ENCODE measurements at places on chromosomes 5 and 9.

DNA sequence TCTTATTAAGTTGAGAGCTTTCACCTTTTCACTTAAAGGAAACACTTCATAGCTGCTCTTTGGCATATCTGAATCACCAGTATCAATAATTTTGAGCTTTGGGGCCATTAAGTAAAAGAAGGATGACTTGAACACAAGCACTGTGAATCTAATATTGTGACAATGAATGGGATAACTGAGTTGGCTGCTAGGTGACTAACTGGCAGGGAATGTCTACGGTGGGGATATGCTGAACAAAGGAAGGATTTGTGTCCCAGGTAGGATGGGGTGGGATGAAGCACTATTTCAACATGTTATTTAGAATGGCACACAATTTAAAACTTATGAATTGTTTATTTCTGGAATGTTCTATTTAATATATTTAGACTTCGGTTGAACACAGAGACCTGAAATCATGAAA is 123.6 kb downstream of the TEX10 start:
- DNase-seq: no peak

DNA sequence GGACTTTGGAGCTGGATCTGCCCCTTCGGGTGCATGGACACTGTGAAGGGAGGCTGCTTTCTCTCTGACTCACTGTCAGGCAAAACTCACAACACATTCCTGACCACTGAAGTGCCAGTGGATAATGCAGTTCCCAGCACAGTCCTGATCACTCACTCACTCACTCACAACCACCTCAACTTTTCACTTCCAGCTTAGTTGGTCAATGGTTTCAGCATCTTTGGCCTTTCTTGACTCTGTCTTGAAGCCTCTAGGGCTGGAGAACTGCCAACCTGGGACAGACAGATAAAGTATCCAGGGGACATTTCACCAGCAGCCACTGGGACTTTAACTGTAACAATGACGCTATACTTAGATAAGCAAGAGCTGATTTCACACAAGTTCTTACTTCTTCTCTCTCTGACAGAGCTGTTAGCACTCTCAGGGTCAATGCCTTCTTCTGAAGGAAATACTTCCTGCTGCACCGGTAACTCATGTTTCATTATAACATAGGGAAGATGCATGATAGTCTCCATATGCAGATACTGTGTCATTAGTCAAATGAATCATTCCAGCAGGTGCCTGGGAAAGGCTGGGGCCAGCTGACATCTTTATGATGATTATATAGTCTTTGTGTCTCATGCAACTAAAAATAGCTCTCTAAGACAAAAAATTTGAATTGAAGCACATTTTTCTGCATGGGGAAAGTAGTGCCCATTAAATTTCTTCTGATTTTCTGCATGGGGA is 499.0 kb downstream of the SEMA5A start:
- DNase-seq: no peak

GRCh38 chr5:6856653-6857052 is 143.4 kb downstream of the TENT4A start:
- no peak for DNase-seq

DNA sequence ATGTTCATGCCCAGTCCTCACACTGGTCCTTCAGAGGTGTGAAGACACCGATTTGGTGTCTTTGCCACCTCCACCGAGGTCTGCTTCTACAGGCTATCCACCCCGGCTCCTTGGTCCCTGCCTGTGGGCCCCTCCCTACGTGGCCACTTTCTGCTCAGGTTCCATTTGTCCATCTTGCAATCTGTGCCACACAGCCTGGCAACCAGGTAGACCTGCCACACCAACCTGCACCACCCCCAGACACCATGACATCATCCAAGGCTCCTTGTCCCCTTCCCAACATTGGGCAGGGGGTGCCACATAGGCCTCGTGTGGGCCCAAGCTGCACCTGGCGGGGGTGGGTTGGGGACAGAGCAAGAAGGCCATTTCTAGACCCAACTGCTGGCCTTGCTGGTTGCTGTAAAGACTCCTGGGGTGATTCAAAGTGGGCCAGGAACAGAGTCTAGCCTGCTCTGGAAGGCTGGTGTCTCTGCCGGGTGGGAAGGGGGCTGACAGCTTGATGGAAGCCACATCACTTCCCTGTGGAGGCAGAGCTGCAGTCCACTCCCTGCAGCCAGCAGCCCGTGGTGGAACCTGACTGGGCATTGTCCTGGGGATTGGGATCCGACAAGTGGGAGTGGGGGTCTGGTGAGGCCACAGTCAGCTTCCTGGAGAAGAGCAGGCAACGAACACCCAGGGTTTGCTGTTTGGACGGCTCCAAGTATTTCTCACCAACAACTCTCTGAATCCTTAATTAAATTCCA is 65.8 kb upstream of the SLC25A51 start:
- DNase-seq: no peak

GRCh38 chr5:82405618-82406204 is 127.6 kb upstream of the RPS23 start:
- no peak for DNase-seq

DNA sequence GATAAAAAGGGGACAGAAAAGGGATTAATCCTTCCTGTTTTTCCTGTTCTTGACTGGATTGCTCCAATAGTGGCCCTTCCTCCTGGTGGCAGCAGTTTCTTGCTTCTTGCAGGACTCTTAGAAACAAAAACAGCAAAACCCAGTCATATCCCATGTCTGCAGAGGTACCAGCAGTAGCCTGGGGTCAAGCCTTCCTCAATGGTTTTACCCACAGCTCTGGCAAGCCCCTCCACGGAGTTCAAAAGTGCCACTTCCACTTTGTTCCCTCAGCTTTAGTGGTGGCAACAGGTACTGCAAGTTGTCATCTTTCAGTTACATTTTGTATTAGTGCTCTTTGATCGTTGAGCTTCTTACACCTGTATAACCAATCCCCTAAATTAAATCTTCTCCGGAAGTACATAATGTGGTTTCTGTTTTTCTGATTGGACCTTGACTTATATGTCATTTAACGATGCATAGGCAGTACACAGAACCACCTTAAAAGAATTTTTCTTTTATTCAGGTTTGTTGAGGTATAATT is 8.7 kb upstream of the RANBP6 start:
- DNase-seq: no peak

DNA sequence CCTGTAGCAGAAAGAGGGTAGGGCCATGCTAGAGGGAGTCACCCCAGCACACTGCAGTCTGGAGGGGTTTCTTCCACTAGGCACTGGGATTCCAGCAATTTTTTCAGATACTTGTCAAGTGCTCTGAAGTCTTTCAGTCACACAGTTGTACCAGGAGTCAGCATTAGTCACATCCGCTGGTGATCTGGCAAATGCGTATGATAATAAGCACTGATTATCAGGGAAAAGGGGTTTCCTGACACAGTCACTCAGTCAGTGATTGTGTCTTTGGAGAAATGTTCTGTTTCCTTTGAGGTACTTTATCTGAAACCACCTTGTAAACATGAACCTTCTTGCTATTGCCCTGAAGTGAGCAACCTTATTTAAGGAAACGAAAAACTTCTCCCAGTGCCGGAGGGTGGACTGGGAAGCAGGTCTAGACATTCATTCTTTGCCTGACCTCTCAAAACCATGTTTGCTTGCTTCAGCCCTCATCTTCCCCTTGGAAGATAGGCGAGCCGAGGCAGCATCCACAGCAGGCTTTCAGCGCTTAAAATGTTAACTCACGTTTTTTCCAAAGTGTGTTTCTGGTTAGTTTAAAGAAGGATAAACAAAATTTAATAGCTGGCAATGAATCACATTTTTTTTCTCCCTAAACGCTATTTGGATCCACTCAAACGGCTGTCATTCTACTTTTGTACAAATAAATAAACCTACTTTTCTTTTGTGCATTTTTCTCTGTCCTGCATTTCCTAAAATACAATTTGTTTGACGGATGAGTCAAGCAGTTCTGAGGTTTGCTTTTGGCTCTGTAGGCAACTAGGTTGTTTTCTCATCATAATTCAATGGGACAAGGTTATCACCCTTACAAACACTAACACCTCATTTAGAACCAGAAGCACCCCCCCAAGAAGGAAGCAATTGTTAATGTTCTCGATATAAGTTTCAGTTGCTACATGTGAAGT is 77.7 kb downstream of the FOXD1 start:
- DNase-seq: no peak

- no peak for DNase-seq
These were observed 3.0 kb upstream of the AGPAT2 start for GRCh38 chr9:136690104-136690805.
